ENCODE measurements at places on chromosomes 12 and 14.

- no peak for DNase-seq
Measured at GRCh38 chr12:44294649-44295048, 458.8 kb downstream of the TMEM117 start.

DNA sequence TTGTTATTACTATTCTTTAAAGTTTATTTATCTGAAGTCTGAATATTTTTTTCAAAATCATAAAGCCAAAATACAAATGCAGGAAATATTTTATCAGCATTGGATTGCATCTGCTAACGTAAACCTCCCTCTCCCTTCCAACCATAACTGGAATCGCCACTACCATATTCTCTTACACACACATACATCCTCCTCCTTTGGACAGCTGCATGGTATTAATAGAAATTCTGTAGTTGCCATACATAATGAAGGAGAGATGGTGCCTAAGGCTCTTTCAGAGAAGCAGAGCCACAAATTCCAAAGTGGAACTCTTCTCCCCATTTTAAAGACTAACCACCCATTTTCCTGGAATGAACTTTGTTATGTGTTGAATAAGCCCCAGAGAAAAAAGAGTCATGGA is 352.7 kb downstream of the MDGA2 start:
- DNase-seq: no peak

DNA sequence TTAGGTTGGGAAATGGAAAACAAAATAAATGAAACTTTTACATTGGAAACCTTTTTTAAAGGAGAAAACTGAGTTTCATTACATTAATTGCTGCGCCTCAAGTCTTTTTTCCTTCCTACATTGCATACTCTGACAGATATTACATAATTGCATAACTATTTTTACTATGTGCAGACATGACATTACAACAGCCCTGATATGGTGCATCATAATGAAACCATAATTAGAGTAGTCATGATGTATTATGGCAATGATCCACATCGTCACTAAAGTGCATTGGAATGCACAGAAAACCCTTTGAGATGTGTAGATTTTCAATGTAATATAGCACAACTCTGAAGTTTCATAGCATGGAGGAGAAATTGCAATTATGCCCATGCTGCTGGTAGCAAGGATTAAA is 217.8 kb upstream of the NPAS3 start:
- no peak for DNase-seq

GRCh38 chr14:77543240-77543551 is 44.6 kb upstream of the ISM2 start:
- DNase-seq: no peak

DNA sequence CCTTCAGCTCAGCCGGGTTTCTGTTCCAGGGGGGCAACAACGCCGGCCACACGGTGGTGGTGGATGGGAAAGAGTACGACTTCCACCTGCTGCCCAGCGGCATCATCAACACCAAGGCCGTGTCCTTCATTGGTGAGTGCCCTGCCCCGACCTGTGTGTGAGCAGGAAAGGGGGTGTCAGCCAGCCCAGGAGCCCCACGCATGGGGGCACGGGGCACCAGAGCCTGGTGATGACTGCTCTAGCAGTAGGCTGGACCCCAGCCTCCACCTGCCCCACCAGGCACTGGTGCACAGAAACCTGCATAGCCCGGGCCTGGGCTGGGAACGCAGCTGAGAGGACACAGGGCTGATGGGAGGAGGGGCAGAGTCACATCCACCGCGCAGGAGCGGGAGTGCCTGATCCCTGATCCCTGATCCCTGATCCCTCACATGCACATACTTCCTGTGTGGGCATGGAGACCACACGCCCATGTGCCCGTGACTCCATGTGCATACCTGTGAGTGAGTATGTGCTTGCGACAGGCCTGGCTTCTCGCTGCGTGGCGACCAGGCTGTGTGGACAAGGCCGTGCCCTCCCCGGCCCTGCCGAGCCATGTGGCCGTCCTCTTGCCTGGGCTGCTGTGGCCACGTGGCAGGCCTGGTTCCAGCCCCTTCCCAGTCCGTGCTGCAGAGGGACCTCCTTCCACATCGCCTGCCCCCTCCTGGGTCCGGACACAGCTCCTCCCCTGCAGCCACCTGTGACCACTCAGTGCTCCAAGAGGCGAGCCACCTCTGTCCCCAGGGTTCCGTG is 11.2 kb downstream of the ADSS1 start:
- no peak for DNase-seq

GRCh38 chr12:98379106-98379505 is 136.3 kb upstream of the TMPO start:
- DNase-seq: no peak

GRCh38 chr12:106084014-106084671 is 54.6 kb downstream of the NUAK1 start:
- no peak for DNase-seq

DNA sequence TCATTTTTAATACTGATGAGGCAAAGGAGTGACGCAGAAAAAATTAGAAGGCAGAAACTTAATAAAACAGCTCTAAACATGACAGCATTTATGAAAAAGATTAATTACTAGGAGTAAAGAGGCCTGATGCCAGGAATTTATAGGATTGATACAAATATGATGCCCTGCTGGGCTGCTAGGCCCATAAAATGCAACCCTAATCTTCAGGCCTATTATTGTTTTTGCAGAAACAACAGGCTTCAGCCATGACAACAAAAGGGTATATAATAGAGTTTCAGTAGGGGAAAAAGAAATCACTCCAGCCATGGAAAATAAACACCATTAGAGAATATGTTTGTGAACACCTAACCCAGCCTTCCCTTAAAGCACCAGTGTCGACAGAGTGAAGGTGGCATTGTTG is 50.6 kb downstream of the OTX2 start:
- DNase-seq: no peak

- no peak for DNase-seq
Measured at GRCh38 chr12:117342682-117343081, 18.7 kb downstream of the NOS1 start.

DNA sequence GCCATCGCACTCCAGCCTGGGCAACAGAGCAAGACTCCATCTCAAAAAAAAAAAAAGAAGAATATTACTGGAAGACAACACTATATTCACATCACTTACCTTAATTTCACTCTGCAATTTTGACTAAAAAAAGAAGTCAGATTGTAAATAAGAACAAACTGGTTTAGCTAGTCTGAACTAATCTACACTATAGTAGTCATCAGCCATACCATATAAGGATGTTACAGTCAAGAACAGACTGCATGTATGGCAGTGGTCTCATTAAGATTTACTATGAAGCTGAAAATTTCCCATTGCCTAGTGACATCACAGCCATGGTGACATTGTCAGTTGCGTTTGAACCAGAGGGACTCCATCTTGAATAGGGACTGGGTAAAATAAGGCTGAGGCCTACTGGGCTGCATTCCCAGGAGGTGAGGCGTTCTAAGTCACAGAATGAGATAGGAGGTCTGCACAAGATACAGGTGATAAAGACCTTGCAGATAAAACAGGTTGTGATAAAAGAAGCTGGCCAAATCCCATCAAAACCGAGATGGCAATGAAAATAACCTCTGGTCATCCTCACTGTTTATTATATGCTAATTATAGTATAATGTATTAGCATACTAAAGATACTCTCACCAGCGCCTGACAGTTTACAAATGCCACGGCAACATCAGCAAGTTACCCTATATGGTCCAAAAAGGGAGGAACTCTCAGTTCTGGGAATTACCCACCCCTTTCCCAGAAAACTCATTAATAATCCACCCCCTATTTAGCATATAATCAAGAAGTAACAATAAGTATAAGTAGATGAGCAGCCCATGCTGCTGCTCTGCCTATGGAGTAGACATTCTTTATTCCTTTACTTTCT is 51.2 kb downstream of the OSBPL8 start:
- no peak for DNase-seq

GRCh38 chr12:102757154-102757881 is 159.7 kb downstream of the PAH start:
- no peak for DNase-seq

DNA sequence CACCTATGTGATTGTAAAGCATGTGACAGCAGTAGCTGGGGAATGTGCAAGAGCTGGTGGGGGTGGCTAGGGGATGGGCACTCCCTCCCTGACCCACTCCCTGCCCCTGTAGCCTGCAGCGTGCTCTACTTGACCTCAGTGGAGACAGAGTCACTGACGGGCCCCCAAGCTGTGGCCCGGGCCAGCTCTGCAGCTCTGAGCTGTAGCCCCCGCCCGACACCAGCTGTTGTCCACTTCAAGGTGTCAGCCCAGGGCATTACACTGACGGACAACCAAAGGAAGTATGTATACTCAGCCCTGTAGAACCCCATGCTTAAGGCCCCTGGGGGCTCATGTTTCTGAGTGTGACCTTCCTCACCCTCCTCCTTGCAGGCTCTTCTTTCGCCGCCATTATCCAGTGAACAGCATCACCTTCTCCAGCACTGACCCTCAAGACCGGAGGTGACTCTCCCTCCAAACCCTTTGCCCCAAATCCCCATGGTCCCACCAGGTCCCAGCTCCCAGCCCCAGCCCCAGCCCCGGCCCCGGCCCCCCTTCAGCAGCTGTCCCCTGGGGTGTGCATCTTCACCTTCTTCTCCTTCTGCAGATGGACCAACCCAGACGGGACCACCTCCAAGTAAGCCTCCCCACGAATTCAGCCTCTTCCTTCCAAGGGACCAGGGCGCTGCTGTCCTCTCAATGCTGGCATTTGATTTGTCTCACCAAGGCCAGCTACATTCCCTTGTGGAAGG is 13.3 kb downstream of the TNS2 start:
- no peak for DNase-seq

GRCh38 chr12:84069198-84069597 is 843.4 kb downstream of the SLC6A15 start:
- DNase-seq: no peak

DNA sequence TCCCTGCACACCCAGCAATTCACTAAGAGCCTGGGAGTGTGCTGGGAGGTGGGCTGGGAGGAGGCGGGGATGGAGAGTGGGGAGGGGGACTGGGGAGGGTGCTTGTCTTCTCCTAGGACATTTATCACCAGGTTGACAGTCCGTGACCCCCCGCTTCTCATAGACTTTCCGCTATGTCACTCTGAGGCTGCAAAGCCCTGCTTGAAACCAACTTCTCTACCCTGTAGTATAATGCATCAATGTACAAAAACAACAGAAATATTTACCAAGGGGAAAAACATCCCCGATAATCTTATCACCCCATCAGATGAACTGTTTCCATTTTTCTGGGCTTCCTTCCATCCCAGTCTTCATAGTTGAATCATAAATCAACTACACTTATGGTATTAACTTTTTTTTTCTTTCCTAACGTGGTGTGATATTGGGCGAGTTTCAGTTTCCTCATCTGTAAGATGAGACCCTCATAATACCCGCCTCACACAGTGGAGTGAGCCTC is 28.6 kb upstream of the BATF start:
- DNase-seq: no peak

DNA sequence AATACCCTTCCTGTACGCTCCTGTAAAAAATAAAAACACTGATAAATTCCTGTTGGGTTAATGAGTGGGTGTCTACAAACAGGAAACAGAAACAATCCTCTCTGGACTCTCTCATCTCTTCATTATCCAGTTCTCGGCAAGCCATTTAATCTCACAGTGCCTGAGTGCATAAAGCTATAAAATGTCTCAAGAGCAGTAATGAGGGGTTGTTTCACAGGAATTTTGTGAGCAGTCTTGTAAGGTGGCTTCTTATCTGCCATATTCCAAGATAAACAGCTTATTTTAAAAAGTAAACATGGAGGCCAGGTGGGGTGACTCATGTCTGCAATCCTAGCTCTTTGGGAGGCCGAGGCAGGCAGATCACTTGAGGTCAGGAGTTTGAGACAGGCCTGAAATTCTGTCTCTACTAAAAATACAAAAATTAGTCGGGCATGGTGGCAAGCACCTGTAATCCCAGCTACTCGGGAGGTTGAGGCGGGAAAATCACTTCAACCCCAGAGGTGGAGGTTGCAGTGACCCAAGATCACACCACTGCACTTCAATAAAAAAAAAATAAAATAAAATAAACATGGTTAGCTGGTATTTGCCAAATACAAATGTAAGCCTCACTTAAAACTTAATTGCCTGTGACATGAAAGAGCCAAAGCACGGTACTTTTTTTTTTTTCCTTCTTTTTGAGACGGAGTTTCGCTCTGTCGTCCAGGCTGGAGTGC is 54.0 kb downstream of the CLIP1 start:
- no peak for DNase-seq

DNA sequence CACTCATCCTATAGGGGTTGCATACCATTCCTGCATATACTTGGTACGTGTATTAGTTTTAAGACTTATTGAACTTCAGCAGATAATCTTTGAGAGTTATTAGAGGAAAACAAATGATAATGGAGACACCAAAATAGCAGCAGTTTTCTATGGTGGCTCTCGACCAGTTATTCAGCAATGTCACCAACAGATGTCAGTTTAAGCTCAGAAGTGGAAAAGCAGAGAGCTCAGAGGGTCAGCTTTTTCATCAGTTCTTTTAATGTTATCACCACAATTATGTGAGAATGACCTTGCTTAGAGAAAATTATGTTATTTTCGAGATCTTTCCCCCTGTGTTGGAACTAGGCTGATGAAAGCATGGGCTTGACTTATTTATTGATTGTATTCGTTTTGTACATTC is 32.0 kb downstream of the PTPN11 start:
- no peak for DNase-seq

DNA sequence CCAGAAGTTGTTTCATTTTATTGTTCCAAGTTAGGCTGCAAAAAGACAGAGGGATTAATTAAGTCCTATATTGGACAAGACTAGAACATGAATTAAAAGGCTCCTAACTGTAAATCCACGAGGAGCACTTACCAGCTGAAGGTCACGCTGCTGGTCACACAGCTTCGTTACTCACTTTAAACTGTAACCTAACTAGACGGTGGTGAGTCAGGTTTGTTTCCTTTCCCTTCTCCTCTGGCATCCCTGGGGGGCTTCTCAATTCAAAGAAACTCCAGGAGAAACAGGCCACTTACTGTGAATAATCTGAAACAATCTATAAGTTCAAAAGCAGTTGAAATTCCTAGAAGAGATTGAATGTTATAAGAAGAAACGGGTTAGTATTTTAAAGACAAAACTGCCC is 331.4 kb downstream of the BCAT1 start:
- no peak for DNase-seq

DNA sequence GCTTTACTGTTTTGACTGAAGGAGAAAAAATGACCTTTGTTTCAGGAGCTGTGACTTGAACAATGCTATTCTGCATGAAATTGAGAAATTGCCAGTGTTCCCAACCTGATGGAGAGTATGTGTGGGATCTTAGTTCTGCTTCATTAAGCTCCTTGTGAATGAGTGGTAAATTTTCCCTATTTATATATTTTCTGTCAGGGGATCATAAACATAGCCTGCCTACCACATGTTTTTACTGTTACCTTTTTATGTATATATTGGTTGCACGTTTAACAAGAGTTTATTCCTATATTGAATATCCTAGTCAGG is 271.7 kb downstream of the PDZRN4 start:
- no peak for DNase-seq

GRCh38 chr12:40208707-40209446 is 15.9 kb upstream of the LRRK2 start:
- DNase-seq: no peak

GRCh38 chr12:3150308-3150670 is 73.1 kb downstream of the TSPAN9 start:
- DNase-seq: no peak

DNA sequence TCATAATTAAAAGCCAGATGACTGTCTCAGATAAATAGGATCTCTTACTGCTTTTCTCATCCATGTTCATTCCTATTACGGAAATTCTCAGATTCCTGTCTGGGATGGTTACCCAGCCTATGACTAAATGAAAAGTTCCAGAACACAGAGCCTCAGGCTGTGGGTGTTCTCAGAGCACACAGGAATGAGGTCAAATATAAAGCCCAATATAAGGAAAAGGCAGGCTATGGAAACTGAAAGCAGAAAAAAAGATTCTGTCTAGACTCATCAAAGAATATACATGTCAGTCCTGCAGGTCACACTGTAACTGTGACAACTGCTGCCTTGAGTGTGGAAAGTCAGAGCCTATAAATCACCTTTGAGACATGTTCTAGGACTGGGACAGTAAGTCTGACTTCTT is 64.3 kb downstream of the DCAF5 start:
- DNase-seq: no peak
